ENCODE measurements at places on chromosomes 11 and 22.

- H3K4me1 ChIP-seq = no peaks in the 10 kb centered on the region
- DNase-seq = no peak
- no peak overlapping the region for H3K4me3 ChIP-seq
- H3K36me3 ChIP-seq = no peaks in the 10 kb centered on the region
These were observed 16.7 kb upstream of the OAF start for GRCh38 chr11:120194166-120194565.

GRCh38 chr11:128731041-128731663 lies 37.3 kb downstream of the FLI1 start:
- H3K4me3 ChIP-seq = peak overlapping the region; percentile 73
- H3K36me3 ChIP-seq = peaks cover 60% of the 10 kb centered on the region
- peaks cover 99% of the 10 kb centered on the region for H3K4me1 ChIP-seq
- H3K27me3 ChIP-seq = no peaks in the 10 kb centered on the region
- peak overlapping the region; percentile 97 for H3K27ac ChIP-seq

GRCh38 chr22:25567251-25567675 lies 2.8 kb downstream of the GRK3 start:
- peak overlapping the region; percentile 90 for H3K4me3 ChIP-seq
- peaks cover 65% of the 10 kb centered on the region for H3K4me1 ChIP-seq
- H3K27me3 ChIP-seq = no peaks in the 10 kb centered on the region
- peak overlapping the region; percentile 24 for H3K27ac ChIP-seq

- H3K27ac ChIP-seq = no peak overlapping the region
- H3K36me3 ChIP-seq = peaks cover 68% of the 10 kb centered on the region
- DNase-seq = no peak
- H3K4me3 ChIP-seq = no peak overlapping the region
These were observed 24.8 kb upstream of the APOA1 start for GRCh38 chr11:116862185-116862584.

DNA sequence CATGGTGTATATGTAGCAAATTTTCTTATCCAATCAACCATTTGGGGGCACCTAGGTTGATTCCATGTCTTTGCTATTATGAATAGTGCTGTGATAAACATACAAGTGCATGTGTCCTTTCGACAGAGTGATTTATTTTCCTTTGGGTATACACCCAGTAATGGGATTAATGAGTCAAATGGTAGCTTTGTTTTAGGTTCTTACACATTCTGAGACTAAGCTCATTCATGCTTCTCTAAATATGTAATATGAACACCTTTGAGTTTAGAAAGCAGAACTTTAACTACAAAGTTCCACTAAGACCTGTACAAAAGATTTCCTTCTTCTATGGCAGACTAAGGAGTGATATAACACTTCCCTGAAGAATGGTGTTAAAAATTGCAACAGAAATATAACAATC lies 627.0 kb downstream of the KCNA4 start:
- H3K4me1 ChIP-seq = no peaks in the 10 kb centered on the region
- no peak overlapping the region for H3K27ac ChIP-seq
- no peak for DNase-seq

DNA sequence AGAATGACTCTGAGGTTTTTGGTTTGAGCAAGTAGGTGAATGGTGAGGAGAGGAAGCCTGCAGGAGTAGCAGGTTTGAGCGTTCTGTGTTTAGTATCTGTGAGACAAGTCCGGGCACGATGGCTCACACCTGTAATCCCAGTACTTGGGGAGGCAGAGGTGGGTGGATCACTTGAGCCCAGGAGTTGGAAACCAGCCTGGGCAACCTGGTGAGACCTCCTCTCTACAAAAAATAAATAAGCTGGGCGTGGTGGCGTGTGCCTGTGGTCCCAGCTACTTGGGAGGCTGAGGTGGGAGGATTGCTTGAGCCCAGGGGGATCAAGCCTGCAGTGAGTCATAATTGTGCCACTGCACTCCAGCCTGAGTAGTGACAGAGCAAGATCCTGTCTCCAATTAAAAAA lies 9.7 kb upstream of the CENATAC start:
- H3K36me3 ChIP-seq = peaks cover 5% of the 10 kb centered on the region
- DNase-seq = no peak
- no peaks in the 10 kb centered on the region for H3K4me1 ChIP-seq
